ENCODE measurements at places on chromosomes 5 and 9. TPM values are rescaled to one million over a fixed set of nuclear protein-coding genes. Genes with fewer than 3 reads are reported as not detected.

TEX48 gene
- total RNA-seq, result not detected

ARAP3 gene
- 9.0 TPM for total RNA-seq

MSX2 gene
- total RNA-seq, result 2.0 TPM

ENTPD8 gene
- not detected for total RNA-seq

PCDHGA10 gene
- total RNA-seq, result 7.8 TPM

TRPM6 gene
- 3.0 TPM for total RNA-seq

RNF180 gene
- 9.3 TPM for total RNA-seq

ANKRD20A1 gene
- total RNA-seq, result 0.82 TPM

RNF208 gene
- total RNA-seq, result not detected

CDH12 gene
- total RNA-seq, result not detected

PGM5 gene
- 1.0 TPM for total RNA-seq

TRIM36 gene
- total RNA-seq, result 2.8 TPM

FYB1 gene
- total RNA-seq, result 6.6 TPM

WWC1 gene
- 40.7 TPM for total RNA-seq

DOCK8 gene
- 5.0 TPM for total RNA-seq

WNT8A gene
- total RNA-seq, result not detected

PCDHGA9 gene
- total RNA-seq, result 1.9 TPM

TPPP gene
- total RNA-seq, result 0.50 TPM

PCAT7 gene
- not detected for total RNA-seq

ZNF618 gene
- 18.0 TPM for total RNA-seq

PKD2L2 gene
- not detected for total RNA-seq

SPINK13 gene
- not detected for total RNA-seq

LIX1 gene
- total RNA-seq, result not detected

DRD1 gene
- total RNA-seq, result not detected

SHLD3 gene
- total RNA-seq, result 3.0 TPM

EIF4E1B gene
- not detected for total RNA-seq

DPM2 gene
- 43.8 TPM for total RNA-seq

CENPK gene
- 4.8 TPM for total RNA-seq

SHISAL2B gene
- not detected for total RNA-seq

GCNT1 gene
- 39.8 TPM for total RNA-seq

ERAP2 gene
- total RNA-seq, result 1.5 TPM

SURF4 gene
- 214 TPM for total RNA-seq

WHRN gene
- 9.7 TPM for total RNA-seq

STK32A gene
- total RNA-seq, result 2.7 TPM

All from mammary epithelial cell (primary cell).